ENCODE measurements at places on chromosomes 2 and 18.

DNA sequence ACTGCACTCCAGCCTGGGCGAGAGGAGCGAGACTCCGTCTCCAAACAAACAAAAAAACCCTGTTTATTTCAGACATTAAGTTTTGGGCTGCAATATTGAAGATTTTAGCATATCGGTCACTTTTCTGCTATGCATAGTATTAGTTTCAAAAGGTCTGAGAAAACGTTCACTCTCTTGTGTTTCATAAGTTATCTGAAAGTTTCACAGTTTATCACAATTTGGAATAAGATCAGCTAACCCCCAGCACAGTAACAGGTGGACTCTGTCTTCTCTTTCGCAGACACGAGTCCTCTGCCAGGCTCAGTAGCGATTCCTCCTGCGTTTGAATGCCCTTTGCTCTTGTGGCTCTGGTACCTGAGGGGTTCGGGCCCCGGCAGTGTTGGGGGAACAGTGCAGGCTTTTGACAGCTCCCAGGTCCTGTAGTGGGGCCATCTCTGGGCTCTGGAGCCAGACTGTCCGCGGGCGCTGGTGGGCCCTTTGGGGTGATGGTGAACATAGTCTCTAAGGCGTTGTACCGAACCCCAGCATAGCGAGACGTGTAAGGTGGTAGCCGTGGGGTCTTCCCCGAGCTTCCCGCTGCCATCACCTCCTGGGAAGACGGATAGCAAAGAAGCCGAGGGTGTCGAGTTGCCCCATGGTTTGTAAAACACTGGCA, 20.4 kb downstream of the NFATC1 start:
- DNase-seq: no peak

DNA sequence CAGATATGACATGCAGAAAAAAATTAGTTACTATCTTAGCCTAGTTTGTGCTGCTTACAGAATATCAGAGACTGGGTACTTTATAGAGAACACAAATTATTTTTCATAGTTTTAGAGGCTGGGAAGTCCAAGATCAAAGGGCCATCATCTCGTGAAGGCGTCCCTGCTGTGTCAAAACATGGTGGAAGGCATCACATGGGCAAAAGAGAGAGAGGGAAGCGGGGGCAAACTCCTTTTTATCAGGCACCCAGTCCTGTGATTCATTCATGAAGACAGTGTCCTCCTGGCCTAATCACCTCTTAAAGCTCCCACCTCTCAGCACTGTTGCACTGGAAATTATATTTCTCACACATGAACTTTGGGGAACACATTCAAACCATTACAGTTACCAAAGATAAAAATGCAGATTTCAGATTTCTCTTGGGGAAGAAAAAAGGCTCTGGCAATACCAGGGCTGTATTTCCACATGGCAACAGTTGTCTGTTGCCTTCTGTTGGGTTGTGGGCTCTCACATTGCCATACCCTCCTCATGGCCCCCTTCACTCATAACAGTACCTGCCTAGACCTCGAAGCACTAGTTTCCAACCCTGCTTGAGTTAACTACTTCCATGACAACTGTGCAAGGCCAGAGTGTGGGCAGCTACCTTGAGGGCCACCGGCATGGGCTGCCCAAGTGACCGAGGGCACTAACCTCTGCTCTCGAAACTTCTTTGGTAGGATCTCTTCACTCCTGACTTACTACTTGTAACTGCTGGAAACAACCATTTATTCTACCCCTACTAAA, 2.7 kb upstream of the ACTR3 start:
- no peak for DNase-seq

DNA sequence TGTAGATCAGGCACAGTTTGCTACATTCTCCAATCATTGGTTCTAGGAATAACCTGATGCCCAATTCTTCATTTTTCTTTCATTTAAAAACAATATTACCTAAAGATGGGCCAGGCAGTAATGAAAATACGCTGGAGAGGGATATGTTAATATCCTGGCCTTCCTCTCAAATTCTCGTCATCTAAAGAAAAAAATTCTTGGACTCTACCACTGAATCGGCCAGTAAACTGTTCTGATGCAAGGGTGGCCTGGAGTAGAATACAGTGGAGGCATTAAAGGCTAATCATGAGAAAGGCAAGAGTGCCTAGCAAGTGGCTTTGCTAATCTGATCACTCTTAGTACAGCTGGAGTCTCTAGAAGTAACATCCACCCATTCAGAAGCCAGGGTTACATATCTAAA, 157.7 kb downstream of the ANTXR1 start:
- no peak for DNase-seq

DNA sequence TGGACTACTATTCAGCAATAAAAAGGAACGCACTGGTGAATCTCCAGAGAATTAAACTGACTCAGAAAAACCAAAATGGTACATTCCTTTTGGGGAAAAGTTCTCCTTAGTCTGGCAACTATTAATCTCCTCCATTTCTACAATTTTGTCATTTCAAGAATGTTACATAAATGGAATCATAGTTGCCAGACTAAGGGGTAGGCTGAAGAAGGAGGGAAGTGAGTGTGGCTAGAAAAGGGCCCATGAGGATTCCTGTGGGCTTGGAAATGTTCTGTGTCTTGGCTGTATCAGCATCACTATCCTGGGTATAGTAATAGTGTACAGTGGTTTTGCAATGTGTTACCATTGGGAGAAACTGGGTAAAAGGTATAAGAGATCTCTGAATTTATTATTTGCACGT, 72.4 kb downstream of the ZAP70 start:
- no peak for DNase-seq

DNA sequence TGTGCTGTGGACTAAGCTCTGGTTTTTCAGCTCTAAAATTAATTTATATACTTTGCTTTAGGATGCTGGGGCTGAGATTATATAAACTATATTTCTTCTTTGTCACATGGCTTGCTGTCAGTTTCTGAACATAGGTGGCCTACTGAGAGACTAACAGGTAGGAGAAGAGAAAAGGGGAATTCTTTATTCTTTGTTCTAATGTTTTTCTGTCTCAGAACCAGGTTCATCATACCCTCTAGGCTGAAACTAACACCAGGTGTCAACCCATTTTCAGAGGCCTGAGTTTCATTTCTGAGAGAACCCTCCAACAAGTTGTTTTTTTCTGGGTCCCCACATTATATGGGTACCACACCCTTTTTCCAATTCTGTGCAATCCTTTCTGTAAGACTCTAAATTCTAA, 843.6 kb downstream of the TRIB2 start:
- no peak for DNase-seq

GRCh38 chr2:199869227-199869541, 18.2 kb upstream of the FTCDNL1 start:
- no peak for DNase-seq

DNA sequence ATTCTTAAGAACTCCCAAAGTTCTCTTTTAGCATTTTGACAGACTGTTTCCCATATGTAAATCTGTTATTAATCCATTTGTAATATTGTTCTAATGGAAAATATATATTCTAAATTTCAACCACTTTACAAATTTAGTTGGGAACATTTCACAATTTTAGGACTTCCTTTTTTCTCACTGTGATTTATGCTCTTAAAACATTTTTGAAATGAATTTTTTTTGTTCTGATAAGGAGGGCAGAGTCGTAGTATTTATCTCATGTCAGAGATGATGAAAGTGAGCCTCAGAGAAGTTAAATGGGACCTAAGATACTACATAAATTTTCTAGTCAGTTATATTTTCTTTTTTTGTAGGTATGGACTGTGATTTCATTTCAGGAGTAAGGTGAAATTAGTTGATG, 26.6 kb downstream of the RASGRP3 start:
- DNase-seq: no peak

- no peak for DNase-seq
Observed at GRCh38 chr2:71348302-71348701, 16.7 kb downstream of the ZNF638 start.

- peak; percentile 40 for DNase-seq
Observed at GRCh38 chr2:25276569-25277465, 64.9 kb downstream of the DNMT3A start.

DNA sequence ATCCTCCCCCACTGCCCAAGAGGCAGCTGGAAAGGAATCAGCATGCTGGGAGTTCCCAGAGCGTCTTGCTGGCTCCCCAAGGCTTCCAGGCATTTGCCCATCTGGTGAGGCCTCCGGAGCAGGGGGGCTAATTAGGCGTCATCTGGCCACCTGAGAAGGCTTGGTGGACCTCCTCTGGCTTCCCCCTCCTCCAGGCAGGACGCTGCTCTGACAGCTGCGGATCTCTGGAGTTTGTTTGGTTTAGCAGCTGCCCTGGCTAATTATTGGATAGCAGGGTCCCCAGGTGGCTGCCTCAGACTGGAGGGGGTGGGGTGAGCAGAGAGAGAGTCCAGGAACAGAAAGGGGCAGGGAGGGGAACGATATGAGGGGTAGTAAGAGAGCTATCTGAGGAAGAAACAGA, 425.2 kb upstream of the MEX3C start:
- no peak for DNase-seq

- no peak for DNase-seq
Observed at GRCh38 chr2:4895371-4895770, 796.8 kb upstream of the SOX11 start.

GRCh38 chr2:64086347-64087082, 57.7 kb downstream of the PELI1 start:
- DNase-seq: no peak

DNA sequence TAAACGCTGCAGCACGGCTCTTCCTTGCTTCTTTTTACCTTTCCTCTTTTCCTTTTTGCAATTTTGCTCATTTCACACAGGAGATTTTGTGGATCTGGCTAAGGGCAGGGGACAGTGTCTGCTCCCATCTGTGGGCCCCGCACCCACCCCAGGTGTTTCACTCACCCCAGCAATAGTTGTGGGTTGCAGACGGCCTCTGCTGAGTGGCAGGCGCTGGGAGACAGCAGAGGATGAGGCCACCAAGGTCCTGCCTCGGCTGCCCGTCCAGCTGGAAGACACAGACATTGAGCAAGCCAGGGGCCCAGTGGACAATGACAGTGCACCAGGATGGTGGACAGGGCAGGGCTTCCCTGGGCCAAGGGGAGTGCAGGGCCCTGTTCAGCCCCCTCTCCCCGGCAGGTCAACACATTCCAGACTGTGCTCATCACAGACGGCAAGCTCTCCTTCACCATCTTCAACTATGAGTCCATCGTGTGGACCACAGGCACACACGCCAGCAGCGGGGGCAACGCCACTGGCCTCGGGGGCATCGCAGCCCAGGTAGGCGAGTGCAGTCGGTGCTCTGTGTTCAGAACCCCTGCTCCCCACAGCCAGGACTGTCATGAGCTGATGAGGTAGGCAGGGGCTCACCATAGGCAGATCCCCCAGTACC, 35.0 kb downstream of the SNED1 start:
- DNase-seq: no peak

Data from cortex of kidney (tissue), 1 donor.